ENCODE measurements at places on chromosomes 11 and 22.

DNA sequence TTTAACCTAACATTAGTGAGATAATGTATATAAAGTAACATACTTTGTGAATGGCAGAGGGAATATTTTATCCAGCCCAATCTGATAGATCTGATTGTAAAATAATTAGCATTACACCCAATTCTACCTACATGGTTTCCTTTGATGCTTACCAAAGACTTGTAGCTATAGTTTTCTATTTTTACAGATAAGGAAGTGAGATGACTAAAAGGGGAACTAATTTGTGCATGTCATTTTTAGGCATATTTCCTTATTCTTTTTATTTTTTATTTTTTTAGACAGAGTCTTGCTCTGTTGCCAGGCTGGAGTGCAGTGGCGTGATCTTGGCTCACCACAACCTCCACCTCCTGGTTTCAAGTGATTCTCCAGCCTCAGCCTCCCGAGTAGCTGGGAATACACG is 793.7 kb upstream of the LRRC4C start:
- no peak for DNase-seq

DNA sequence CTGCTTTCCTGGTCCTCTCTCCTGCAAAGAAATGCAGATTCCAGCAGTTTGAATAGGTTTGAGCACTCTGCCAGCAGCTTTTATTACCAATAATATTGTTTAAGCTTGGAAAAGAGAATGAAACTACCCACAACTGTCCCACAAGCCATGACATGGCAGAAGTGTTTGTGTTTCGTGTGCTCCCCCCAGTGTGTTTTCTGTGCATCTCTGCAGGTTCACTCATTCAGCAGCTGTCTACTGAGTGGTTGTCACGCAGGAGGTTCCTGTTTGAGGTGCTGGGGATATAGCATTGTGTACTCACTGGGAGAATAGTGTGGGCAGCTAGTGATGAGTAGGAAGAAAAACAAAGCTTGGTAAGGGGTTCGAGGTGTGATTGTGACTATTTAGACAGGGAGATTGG is 55.3 kb upstream of the SUSD2 start:
- DNase-seq, result no peak

GRCh38 chr11:111450480-111451320 is 61.5 kb downstream of the BTG4 start:
- no peak for DNase-seq

DNA sequence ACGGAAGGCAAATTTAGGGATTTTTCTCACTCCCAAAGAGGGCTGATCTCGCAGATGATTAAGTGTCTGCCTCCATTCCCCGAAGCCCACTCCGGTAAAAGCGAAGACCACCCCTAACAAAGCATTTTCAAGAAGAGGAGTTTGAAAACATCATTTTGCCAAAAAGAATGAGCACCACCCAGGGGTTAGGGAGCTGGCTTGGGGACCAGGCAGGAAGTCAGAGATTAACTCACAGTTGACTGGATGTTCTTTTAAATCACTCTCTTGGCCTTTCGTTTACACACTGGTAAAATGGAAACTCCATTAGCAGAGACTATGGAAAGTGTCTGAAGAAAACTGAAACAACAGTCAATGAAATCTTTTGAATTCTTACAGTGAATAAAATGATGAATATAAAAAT is 7.9 kb upstream of the TRIM44 start:
- no peak for DNase-seq

- no peak for DNase-seq
These were observed 111.2 kb downstream of the SLC1A2 start for GRCh38 chr11:35308157-35308556.

GRCh38 chr11:78742430-78742829 is 167.8 kb upstream of the NARS2 start:
- no peak for DNase-seq

GRCh38 chr11:85238906-85239305 is 388.2 kb downstream of the DLG2 start:
- DNase-seq, result no peak

- DNase-seq, result no peak
These were observed 67.5 kb downstream of the PAK1 start for GRCh38 chr11:77406396-77406795.

DNA sequence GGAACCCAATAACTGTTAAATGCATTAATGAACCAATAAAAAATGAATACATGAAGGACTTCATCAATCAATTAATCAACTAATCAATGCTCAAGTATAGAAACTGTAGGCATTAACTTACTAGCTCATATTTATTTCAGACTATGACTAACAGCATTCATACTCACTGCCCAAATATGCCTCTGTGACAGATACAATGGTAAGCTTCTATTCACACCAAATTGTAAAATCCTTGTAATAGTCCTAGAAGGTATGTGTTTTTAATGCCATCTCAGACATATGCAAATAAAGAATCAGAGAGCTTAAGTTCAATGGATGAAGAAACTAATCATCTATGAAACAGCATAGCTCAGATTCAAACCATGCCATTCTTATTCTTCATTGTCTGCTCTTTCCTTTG is 1253.6 kb upstream of the TENM4 start:
- DNase-seq, result no peak

DNA sequence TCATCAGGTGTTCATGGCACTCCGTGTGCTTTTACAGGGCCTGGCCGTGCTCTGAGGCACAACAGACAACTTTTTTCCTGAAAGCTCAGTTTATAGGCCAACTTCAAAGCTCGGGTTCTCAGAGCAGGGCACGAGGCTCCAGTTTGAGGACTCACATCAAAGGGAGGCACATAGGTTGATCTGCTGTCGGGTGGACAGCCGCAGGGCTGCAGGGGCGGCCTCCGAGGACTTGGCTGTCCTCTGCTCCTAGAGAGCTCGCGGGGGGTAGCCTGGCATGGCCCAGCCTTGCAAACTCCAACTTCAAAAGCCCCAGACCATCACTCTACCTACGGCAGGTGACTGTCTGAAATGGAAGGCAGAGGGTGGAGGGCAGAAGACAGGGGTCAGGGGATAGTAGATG is 31.6 kb downstream of the C11orf58 start:
- no peak for DNase-seq

DNA sequence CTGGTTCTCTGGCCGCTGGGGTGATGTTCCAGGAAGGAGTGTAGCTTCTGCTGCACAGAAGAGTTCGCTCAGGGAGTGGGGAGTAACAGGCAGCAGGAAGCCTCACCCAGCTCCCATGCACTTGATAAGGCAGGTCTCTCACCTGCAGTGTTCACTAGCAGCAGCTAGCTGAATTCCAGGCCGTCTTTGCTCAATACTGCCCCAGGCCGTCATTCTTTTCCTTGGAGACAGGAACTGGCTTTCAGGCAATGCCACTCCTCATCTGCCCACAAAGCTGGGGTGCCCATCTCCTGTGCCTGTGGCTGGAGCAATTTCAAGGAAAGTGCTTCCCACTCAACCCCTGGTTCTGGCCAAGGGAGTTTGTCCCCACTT is 66.1 kb downstream of the ARHGAP42 start:
- DNase-seq, result no peak

DNA sequence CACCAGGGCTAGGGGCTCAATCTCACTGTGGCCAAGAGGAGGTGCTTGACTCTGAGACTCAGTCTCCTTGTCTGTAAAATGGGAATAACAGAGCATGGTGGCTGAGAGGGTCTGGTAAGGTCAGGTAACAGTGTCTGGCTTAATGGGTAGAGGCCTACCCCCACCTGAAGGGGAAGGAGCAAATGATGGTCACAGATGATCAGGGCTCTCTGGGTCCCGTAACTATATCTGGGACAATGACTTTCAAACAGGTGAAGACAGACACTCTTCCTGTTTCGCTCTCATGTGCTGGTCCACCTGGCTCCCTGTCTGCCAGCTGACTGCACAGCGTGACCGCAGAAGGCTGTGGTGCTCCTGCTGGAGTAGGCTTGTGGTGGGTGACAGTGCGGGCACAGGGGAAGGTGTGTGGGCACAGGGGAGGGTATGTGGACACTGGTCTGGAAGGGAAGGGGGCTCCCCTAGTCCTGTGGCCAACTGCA is 4.0 kb downstream of the A4GALT start:
- no peak for DNase-seq

DNA sequence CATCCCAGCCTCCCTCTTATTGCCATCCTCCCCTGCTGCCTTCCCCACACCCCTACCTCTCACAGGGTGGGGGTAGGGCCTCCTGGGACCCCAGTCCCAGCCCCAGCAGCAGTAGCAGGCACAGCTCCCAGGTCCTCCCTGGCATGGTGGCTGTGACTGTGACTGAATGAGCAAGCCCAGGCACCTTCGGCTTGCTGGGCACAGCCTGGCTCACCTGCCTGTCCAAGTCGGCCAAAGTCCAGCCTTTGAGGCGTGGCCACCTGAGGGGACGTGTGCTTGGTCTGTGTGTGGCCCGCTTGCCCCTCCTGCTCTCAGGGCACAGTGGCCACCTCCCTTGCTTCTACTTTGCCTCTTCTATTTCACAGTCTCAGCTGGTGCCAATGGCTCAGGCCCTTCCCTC is at the start of gene TREH:
Gene TREH, minus strand, starts transcription at position 168 of the 400 bp plus-strand sequence. Its CDS starts 23 bp downstream, at position 145.
- no peak for DNase-seq

DNA sequence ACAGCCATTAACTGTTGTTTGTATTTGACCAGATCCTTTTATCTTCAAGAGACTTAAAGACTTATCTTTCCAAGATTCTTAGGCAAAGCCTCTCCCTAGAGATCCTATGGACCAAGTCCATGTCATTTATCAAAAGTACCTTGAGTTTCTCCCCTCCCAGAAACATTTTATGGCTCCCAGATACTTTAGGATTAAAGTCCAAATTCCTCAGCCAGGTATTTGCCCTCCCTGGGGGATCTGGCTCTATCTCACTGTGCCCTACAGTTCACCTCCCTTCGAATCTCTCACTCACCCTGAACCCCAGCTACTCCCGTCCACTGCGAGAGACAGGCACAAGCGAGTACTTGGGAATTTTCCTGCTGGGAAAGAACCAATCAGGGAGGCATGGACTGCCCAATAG is 11.9 kb downstream of the MS4A8 start:
- DNase-seq, result no peak

GRCh38 chr11:73260127-73260457 is 12.0 kb upstream of the P2RY6 start:
- no peak for DNase-seq

DNA sequence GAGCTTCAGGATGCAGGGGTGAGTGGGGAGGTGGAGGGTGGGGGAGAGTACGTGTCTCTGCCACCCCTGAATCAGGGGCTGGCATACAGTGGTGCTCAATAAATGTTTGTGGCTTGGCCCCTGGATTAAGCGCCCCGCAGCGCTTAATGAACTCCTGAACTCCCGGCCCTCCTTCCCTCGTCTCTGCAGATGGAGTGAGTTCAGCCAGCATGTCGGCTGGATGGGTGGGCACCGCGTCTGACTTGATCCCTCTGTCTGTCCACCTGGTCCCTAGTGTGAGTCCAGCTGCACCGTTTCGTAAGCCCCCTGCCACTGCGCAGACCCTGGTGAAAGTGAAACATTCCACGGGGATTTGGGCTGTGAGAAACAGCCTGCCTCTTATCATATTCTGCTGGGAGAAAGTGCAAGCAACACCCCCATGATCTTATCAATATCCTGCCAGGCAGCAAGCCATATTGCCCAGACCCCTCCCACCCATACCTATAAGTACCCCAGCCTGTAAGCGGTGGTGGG is 12.0 kb upstream of the MRGPRD start:
- no peak for DNase-seq

DNA sequence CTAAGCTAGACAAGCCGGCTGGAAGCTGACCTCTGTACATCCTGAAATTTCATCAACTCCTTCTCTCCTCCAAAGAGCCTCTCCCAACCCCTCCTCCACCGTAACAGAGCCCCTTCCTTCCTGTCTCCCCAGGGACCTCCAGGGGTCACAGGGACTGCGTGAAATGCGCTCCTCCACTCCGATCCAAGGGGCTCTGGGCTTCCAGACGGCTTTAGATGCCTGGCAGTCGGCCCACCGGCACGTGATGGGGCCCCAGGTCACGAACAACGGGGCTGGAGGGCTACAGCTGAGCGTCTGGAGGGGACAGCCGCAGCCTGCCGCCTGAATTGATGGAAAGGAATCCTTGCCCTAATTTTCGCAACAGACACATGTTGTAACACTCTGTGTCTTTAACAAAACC is 264.1 kb downstream of the MN1 start:
- no peak for DNase-seq

DNA sequence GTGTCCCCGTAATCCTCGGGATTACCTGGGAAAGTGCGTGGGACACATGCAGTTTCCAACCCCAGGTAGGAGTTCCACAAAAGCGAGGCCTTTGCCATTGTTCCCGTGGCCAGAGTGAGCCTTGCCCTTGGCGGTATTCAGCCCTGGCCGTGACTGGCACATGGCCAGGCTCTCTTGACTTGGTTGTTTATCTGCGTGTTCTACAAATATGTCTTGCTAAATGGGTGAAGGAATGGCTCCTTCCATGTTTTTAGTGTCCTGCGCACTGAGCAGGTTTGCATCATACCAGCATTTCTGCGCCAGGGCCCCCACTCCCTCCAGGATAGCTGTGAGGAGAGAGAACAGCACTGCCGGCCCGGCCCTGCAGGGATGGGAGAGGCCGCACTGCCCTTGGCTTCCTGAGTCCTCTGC is 20.0 kb downstream of the POLR3H start:
- no peak for DNase-seq

GRCh38 chr11:102383839-102384238 is 36.8 kb downstream of the BIRC2 start:
- DNase-seq, result no peak

GRCh38 chr22:29136782-29137700 is 64.2 kb downstream of the KREMEN1 start:
- DNase-seq, result no peak

DNA sequence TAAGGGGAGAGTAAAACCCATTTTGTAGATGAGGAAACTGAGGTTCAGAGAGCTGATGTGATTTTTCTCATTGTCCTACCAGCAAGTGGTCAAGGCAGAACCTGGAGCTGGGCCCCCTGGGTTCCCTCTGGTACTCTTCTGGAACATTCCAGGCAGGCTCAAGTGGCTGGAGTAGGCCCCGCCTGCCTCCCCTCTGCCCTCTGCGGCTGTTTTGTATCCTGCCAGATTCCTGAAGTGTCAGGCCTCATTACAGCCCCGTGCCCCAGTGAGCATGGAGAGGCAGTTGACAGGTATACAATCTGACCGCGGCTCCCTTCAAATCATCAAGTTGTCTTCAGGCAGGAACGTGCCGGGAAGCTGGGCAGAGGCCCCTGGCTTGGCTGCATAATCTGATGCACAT is 94.6 kb upstream of the CD82 start:
- no peak for DNase-seq

GRCh38 chr11:68948496-68948895 is 32.3 kb downstream of the MRGPRD start:
- no peak for DNase-seq

DNA sequence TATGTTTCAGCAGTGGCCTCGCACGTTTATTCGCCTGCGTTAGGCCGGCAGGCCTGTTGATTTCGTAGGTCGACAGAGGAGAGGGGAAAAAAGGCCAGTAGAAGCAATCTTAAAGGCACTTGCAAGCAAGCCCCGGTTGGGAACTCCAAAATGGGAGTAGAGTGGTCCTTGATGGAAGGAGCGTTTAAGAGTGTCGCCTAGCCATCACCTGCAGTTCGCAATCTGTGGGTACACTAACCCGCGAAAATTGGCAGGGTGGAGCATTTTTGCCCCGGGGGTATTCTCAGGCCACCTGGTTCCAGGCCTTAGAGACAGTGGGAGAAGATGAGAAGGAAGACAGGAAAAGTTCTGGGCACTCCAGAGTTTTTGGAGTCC is 1.1 kb downstream of the EWSR1 start:
- DNase-seq, result peak; percentile 13

Data from activated CD4-positive, alpha-beta T cell treated with anti-CD3 and anti-CD28 coated beads for 36 hours (primary cell).